ENCODE measurements at places on chromosomes 16 and 17. TPM values are rescaled to one million over a fixed set of nuclear protein-coding genes. Genes with fewer than 3 reads are reported as not detected.
A peak's percentile ranks its signal among the peaks of the same experiment; 100 is the strongest.

- H3K4me1 ChIP-seq, result no peaks in the 10 kb centered on the region
- peaks cover 26% of the 10 kb centered on the region for H3K36me3 ChIP-seq
- peaks cover 1% of the 10 kb centered on the region for H3K27me3 ChIP-seq
Measured at GRCh38 chr17:44677136-44677535, 12.4 kb downstream of the CCDC43 start.

The KRTAP4-4 gene
- not detected for total RNA-seq

The ABCA10 gene
- 0.07 TPM for total RNA-seq

The TM4SF5 gene
- total RNA-seq, result not detected

The RNF112 gene
- total RNA-seq, result 0.32 TPM

- DNase-seq, result no peak
- no peaks in the 10 kb centered on the region for H3K36me3 ChIP-seq
- no peaks in the 10 kb centered on the region for H3K4me1 ChIP-seq
- H3K27me3 ChIP-seq, result no peaks in the 10 kb centered on the region
- H3K27ac ChIP-seq, result no peak overlapping the region
Measured at GRCh38 chr16:25895380-25895779, 203.6 kb downstream of the HS3ST4 start.

DNA sequence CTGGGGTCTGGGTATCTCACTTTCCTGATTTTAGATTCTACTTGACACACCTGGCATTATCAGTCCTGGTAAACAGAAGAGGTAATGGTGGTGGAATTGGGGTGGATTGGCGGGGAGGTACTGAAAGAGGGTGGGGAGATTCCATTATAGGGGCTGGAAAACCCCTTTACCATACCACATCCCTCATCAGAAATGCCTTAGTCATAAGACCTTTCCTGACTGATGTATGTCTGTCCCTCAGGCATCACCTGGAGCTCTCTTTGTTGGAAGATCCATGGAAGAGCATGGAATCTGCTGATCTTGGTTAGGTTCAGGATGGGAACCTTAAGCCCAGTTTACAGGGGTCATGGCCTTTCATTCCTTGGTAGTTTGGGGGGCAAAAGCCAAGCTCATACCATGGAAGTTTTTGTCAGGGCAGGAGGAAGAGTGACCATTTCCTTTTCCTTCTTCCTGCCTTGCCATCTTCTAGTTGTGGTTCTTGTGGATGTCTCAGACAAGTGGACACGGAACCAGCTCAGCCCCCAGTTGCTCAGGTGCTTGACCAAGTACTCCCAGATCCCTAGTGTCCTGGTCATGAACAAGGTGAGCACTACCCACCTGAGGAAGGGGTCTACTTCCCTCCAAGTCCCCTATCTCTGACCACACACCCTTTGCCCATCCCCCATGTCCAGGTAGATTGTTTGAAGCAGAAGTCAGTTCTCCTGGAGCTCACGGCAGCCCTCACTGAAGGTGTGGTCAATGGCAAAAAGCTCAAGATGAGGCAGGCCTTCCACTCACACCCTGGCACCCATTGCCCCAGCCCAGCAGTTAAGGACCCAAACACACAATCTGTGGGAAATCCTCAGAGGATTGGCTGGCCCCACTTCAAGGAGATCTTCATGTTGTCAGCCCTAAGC lies 3.3 kb downstream of the ERAL1 start:
- H3K27ac ChIP-seq, result peak overlapping the region; percentile 76
- H3K4me1 ChIP-seq, result peaks cover 24% of the 10 kb centered on the region
- H3K27me3 ChIP-seq, result no peaks in the 10 kb centered on the region
- peaks cover 47% of the 10 kb centered on the region for H3K36me3 ChIP-seq
- no peak for DNase-seq

GRCh38 chr16:49776085-49776595 lies 79.8 kb downstream of the ZNF423 start:
- no peaks in the 10 kb centered on the region for H3K27me3 ChIP-seq
- no peaks in the 10 kb centered on the region for H3K36me3 ChIP-seq
- no peak overlapping the region for H3K4me3 ChIP-seq
- no peak for DNase-seq
- H3K4me1 ChIP-seq, result no peaks in the 10 kb centered on the region

The KRT28 gene
- not detected for total RNA-seq

DNA sequence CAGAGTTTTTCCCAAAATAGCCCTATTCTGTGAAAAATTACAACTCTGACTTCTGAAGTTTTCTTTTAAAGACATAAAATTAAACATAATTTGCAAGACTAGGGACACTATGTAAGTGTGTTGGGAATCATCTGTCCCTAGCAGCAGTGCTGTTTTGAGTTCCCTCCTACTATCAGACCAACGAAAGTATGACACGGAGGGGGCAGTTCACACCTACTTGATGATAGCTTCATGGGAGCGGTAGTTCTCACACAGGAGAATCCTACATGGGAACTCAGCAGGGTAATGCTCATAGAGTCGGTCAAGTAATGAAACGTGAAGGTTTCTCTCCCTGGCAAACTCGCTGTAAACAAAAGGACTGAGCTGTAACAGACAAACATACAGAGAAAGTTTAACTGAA lies 96.6 kb downstream of the HELZ start:
- no peak overlapping the region for H3K27ac ChIP-seq
- no peak overlapping the region for H3K4me3 ChIP-seq
- H3K4me1 ChIP-seq, result peaks cover 9% of the 10 kb centered on the region
- no peak for DNase-seq
- no peaks in the 10 kb centered on the region for H3K27me3 ChIP-seq

DNA sequence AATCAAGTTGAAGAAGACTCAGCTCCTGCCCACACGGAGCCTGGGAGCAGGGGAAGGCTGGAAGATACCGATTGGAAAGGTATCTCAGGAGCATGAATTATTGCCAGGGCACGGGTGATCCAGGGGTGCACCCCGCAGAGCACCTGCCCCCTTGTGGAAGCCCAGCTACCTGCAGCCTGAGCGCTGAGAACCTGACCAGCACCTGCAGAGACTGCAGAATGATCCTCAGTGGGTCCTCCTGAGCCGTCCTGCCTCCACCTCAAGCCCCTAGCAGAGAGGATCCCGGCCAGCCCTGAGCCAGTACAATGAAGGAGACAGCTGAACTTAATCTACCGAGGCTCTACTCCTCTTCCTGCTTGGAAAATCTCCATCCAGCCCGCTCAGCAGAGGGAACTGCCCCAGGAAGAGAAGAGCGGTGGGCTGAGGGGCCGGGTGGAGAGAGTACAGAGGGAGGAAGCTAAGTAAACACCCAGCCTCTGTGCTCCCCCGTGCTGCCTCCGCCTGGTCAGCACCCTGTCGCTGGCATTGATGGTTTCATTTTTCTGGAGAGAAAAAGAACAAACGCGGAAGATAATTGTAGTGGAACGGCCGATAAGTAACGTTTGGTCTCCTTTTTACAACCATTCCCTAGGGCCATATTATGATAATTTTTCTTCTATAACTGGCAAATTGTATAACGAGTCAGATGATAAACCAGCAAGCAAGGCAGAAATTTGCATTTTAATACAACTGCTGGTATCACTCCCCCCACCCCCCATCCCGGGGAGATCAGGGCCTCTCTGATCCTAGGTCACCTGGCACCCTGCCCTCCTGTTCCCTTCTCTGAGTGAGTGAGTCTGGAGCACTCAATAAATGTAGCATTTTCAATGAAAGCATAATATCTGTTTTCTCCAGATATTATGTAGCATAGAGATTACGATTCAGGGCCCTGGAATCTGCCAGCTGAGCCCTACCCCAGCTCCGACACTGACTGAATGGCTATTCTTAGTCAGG lies 204.5 kb upstream of the RPL38 start:
- H3K4me1 ChIP-seq, result no peaks in the 10 kb centered on the region
- peak; percentile 36 for DNase-seq
- no peaks in the 10 kb centered on the region for H3K36me3 ChIP-seq
- no peak overlapping the region for H3K4me3 ChIP-seq

The TNFSF12 gene
- 31.8 TPM for total RNA-seq

- H3K4me3 ChIP-seq, result no peak overlapping the region
- no peak overlapping the region for H3K27ac ChIP-seq
- DNase-seq, result no peak
- H3K4me1 ChIP-seq, result no peaks in the 10 kb centered on the region
- no peaks in the 10 kb centered on the region for H3K36me3 ChIP-seq
Measured at GRCh38 chr16:1079786-1080525, 7.4 kb downstream of the SSTR5 start.

GRCh38 chr17:39872751-39873150 lies 4.7 kb downstream of the ZPBP2 start:
- no peak for DNase-seq
- no peaks in the 10 kb centered on the region for H3K36me3 ChIP-seq
- peaks cover 17% of the 10 kb centered on the region for H3K27me3 ChIP-seq
- H3K4me3 ChIP-seq, result no peak overlapping the region

DNA sequence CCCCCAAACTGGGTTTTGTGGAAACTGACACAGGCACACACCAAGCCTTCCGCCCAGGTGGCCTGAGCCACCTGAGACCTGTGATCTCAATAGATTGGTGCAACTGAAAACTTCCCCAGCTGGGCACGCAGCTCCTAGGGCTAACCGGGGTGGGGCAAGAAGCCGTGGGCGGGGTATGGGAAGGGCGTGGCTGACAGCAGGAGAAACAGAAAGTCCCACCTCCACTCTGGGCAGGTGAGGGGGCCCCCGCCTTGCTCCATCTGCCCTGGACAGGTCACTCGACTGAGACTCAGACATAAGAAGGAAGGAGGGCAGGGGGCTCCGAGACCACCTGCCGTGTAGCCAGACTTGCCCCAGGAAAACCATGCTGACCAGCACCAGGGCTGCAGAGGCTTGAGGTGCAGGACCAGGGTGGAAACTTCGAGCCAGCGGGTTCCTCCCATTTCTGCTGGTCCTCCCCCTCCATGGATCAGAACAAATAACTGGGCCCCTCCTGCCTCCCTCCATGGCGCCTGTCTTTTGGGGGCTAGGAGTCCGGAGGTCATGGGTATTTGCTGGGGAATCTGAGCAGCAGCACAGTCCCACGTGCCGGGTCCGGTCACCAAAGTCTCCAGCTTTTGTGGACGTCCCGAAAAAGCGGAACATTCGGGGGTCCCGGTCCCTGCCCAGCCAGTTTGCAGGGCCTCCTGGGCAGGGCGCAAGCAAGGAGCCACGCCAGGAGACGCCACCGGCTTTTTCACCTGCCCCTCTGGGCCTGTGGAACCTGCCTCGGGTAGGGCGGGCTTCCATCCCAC lies 1.3 kb downstream of the TIMP2 start:
- no peaks in the 10 kb centered on the region for H3K36me3 ChIP-seq
- peaks cover 33% of the 10 kb centered on the region for H3K27me3 ChIP-seq
- peaks cover 11% of the 10 kb centered on the region for H3K4me1 ChIP-seq
- H3K27ac ChIP-seq, result no peak overlapping the region
- H3K4me3 ChIP-seq, result peak overlapping the region; percentile 55

GRCh38 chr16:57994778-57995177 lies 5.7 kb downstream of the ZNF319 start:
- H3K27me3 ChIP-seq, result no peaks in the 10 kb centered on the region
- no peak overlapping the region for H3K4me3 ChIP-seq
- H3K4me1 ChIP-seq, result peaks cover 25% of the 10 kb centered on the region
- peaks cover 25% of the 10 kb centered on the region for H3K36me3 ChIP-seq
- H3K27ac ChIP-seq, result no peak overlapping the region

- DNase-seq, result no peak
- H3K4me3 ChIP-seq, result peak overlapping the region; percentile 52
- no peaks in the 10 kb centered on the region for H3K27me3 ChIP-seq
Measured at GRCh38 chr16:1828645-1829410, 1.8 kb downstream of the FAHD1 start.

DNA sequence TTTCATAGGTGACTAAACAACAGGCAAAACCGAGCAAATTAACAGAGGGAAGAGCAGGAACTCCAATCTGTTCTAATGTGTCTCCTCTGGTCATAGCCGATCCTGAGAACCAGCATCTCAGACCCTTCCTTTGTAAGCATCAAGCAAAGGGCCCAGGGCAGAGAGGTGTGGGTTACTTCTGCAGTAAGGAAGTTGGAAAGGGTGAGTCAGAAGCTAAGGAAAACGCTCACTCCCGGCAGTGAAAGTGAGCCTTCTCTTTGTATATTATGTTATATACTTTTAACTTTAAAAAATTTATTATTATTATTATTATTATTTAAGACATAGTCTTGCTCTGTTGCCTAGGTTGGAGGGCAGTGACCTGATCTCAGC lies 77.7 kb downstream of the MRM3 start:
- no peak overlapping the region for H3K27ac ChIP-seq
- DNase-seq, result no peak
- no peaks in the 10 kb centered on the region for H3K27me3 ChIP-seq

GRCh38 chr17:45341533-45342158 lies 24.8 kb upstream of the MAP3K14 start:
- H3K4me3 ChIP-seq, result no peak overlapping the region
- no peaks in the 10 kb centered on the region for H3K4me1 ChIP-seq
- no peak for DNase-seq
- no peak overlapping the region for H3K27ac ChIP-seq
- H3K36me3 ChIP-seq, result no peaks in the 10 kb centered on the region

DNA sequence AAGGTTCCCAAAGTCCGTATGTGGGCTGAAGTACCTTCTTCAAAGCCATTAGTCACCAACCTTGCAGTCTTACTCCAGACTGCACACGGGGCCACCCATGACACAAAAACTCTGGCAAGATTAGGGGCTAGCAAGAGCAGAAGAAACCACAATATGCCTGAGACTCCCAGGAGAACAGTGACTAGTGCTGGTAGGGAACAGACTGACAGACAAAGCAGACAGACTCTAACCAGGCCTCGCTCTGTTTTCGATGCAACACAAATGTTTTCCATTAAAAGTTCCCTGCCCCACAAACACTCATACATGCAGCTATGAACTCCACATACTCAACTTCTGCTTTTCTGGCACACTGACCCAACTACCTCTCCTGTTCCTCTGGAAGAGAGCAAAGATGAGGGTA lies 102.2 kb downstream of the HIC1 start:
- H3K27me3 ChIP-seq, result no peaks in the 10 kb centered on the region
- peak overlapping the region; percentile 63 for H3K27ac ChIP-seq
- H3K4me3 ChIP-seq, result no peak overlapping the region
- peaks cover 48% of the 10 kb centered on the region for H3K36me3 ChIP-seq
- DNase-seq, result no peak

The NME4 gene
- 78.4 TPM for total RNA-seq

The IRX3 gene
- 0.74 TPM for total RNA-seq

The GRAP gene
- total RNA-seq, result 10.9 TPM

GRCh38 chr17:7046127-7046724 lies 2.3 kb upstream of the SLC16A11 start:
- peak overlapping the region; percentile 68 for H3K27ac ChIP-seq
- peaks cover 21% of the 10 kb centered on the region for H3K4me1 ChIP-seq
- no peaks in the 10 kb centered on the region for H3K36me3 ChIP-seq
- peak overlapping the region; percentile 75 for H3K4me3 ChIP-seq
- H3K27me3 ChIP-seq, result peaks cover 12% of the 10 kb centered on the region

All from activated T-helper 2 cell treated with anti-CD3 and anti-CD28 coated beads, Interferon-gamma antibody, Interleukin-2, Interleukin-4, amounts not matched to agents 10 μg/mL and 5 μg/mL and 100 μg/mL, durations not matched to agents 14 hours and 24 hours and 36 hours (primary cell).